Dorsolateral prefrontal cortex (tissue), 122 donors: ENCODE measurements at places on chromosomes 7 and 10.

DNA sequence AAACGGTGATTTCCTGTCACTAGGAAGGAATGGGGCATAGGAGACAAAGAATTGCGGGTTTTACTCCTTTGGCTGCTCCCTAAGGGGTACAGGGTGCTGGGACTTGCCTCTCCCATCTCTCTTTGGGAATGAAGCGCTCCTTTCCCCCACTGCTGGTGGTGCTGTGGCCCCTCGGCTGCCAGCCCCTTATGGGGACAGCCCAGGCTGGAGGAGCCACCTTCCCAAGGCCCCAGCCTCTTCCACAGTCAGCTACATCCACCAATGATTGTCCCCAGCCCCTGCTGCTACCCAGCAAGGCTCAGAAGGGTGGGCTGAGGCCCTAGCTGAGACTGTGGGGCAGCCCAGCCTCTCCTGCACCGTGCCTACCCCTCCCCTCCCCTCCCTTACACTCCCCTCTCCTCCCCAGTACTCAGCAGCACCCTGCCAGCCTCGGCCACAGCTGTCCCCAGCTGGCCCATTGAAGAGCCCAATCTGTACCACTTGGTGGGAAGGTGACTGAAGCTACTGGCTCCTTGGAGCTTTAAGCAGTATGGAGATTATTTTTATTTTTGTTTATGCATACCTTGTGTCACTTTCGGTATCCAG is 19.0 kb downstream of the PRKAG2 start:
- DNase-seq, result no peak

- DNase-seq, result no peak
Measured at GRCh38 chr7:120053390-120053961, 219.5 kb upstream of the KCND2 start.

DNA sequence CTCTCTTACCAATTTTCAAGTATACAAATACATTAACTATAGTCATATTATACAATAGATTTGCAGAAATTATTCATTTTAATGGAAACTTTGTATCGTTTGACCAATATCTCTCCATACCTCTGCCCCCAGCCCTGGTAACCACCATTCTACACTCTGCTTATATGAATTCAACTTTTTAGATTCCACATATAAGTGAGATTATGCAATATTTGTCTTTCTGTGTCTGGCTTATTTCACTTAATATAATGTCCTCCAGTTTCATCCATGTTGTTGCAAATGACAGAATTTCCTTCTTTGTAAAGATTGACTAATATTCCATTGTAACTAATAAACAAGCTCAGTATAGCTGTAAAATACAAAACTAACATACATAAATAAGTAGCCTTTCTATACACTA is 55.4 kb downstream of the A1CF start:
- no peak for DNase-seq

GRCh38 chr7:157997471-157997870 is 590.2 kb downstream of the PTPRN2 start:
- no peak for DNase-seq

DNA sequence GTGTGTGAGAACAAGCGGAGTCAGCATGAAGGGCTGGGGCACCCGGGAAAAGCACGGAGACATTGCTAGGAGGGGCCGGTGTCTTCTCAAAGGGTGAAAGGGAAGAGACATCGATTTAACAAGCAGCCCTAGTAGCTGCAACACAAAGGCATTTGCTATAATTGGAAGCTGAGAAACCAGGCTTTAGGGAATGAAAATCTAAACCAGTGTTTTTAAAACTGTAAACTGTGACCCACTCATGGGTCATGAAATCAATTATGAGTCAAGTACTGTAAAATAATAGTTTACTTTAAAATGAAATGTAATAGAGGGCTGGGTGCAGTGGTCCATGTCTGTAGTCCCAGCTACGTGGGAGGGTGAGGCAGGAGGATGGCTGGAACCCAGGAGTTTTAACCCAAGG is 128.7 kb upstream of the RHEB start:
- DNase-seq, result no peak

DNA sequence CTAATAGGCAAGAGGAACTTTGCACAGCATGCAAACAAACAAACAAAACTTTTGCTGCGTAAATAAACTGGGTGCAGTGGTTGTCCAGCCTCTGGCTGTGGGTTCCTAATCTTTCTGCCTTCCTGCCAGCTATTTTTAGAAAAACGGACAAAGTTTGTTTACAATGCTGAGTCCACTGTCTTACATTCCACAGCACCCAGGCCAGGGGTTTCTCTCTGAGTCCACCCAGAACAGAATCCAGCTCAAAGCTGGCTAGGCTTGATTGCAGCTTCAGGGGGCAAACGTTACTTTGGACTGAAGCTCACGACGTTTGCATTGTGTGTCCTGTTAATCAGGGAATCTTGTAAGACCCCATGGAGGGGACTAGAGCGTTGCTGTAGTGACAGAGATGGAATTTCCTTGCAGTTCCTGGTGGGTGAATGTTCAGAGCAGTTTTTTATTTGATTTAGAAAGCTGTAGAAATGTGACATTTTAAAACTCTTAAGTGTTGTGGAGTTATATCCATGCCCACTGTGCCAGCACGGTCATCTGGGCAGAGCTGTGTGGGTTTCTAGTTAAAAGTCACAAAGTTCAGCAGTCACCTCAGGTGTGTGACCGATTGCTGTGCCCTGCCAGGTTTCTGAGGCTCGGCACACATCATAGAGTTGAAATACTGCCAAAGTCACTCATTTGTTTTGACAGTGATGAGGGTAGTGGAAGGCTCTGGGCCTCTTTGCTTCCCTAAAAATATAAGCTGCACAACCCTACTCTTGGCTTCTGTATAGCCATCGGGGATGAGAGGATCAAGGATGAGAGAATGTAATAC is 247.0 kb downstream of the STK31 start:
- no peak for DNase-seq

GRCh38 chr7:34752929-34753328 is 94.9 kb downstream of the NPSR1 start:
- DNase-seq, result no peak

DNA sequence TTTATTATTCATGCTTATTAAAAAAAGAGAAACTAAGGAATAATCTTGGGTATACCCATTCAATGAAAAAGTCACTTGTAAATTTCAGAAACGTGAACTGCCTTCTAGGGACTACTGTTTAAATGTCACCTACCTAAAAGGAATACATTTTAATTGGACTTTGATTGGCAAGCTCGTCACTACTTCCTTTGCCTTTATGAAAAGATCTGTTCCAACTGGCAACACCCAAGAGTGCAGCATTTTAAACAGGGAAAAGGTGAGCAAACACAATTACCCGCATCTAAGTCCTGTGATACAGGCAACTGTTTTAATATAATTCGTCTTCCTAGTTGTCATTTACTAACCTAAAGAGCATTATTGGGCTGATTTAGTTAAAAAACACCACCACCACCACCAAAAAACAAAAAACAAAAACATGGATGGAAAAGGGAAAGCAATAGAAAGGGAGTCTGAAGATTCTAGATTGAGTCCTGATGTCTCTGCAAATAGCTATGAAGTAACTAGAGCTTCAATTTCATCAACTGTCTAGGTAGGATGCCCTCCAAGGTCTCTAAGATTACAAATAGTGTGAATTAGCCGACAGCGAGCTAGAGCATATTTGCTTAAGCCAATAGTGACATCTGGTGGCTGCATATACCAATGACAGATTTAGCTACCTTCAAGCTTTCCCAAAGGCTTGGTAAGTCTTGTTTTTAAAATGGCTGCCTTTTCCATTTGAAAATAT is 33.8 kb upstream of the ICA1 start:
- DNase-seq, result no peak

DNA sequence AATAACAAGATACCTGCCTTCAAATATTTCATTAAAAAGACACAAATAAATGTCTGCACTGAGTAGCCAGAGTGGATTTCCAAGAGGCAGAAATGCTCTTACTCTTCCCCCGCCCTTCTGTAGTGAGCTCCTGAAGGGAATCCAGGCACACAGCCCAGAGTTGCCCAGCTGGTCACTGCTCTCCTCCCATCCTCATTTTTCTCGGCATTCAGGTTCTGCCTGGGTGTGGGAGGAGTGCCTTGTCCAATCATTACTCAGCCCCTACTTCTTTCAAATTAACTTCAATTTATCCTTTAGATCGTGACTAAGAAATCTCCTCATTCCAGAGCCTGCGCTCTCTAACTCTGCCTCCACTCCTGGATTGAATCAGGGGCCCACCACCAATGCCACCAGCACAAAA is 12.2 kb downstream of the CCDC6 start:
- peak; percentile 85 for DNase-seq

DNA sequence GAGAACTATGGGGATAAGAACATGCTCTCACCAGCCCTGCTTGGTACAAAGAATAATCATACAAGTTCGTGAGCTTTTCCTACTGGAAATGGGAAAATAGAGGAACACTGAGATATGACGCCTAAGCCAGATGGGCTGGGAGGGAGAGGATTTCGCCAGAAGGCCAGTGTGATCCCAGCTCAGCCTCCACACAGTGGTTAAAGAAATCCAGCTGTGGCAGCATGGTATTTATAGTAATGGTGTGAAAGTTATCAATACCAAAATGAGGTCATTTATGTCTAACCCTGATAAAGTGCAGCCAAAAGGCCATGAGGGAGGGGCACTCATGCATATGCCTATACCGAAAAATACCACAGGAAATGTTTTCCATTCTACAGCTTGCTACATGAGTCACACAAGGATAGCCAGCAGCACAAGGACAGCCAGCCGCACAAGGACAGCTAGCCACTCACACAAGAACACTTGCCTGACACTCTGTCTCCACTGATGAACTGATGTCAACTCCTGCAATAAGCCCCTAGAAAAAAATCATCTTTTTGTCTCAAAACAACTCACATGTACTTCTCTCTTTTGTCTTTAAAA is 49.4 kb downstream of the FRMPD2 start:
- DNase-seq, result no peak

DNA sequence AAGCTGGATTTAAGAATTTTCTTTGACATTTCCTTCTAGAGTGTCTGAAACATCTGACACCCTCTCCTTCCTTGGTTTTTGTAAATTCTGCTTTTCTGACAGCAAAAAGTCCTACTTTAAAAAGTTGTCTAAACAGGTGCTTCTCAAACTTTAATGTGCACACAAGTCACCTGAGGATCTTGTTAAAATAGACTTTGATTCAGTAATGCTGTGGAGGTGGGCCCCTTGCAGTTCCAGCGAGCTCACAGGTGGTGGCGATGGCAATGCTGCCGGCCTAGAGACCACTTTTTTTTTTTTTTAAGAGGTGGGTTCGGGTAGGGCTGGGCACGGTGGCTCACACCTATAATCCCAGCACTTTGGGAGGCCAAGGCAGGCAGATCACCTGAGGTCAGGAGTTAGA is 77.1 kb downstream of the ABCC2 start:
- no peak for DNase-seq

DNA sequence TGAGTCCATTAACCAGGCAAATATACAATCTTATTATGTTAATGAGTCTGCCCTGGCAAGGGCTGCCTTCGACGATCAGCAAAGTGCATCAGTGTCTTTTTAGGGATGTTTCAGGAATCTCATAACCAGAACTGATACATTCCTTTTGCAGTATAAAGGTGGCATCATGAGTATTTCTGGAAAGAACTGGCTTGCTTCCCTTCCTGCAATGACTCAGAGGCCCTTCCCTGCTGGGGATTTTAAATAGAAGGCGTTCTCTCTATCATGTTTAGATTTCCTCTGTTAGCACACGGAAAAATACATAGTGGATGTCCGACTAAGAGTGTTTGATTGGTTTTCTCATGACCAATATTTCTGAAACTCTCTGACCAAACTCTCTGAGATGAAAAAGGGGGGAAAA is 1.8 kb downstream of the NPS start:
- no peak for DNase-seq

DNA sequence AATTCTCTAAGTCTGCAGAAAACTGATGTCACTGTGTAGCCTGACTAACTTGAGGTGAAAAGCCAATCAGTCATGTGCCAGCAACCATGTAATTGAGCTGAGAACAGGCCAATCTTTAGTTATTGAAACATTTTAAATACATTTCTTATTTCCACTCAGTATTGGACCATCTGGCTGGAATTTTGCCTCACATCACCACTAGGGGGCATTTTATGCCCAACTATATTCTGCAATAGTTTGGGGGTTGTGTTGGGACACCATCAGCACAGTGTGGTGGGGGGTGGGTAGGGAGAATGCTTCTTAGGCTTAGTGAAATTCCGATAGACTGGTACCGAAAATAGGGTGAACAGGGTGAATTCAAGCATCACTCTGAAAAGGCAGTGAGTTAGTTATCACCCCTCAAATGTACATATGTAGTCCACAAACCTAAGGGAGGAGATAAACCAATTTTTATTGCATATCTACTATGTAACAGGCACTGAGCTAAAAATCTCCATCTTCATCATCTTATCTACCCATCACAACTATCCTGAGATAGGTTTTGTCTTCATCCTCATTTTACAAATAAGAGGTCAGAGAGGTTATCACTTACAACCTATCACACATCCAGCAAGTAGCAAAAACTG is 17.8 kb downstream of the NPSR1 start:
- DNase-seq, result peak; percentile 36
